ENCODE measurements at places on chromosomes 11 and 22. TPM values are rescaled to one million over a fixed set of nuclear protein-coding genes. Genes with fewer than 3 reads are reported as not detected.

Gene OR51B5
- not detected for total RNA-seq

GRCh38 chr11:106708348-106708747, 309.9 kb downstream of the GUCY1A2 start:
- DNase-seq: no peak

Gene IGF2
- total RNA-seq: 69.4 TPM

Gene CHCHD10
- 37.8 TPM for total RNA-seq

Gene EFEMP2
- 53.2 TPM for total RNA-seq

- DNase-seq: no peak
Measured at GRCh38 chr11:78390809-78391208, 26.8 kb downstream of the GAB2 start.

GRCh38 chr11:35905646-35906276, 38.1 kb upstream of the LDLRAD3 start:
- DNase-seq: no peak

DNA sequence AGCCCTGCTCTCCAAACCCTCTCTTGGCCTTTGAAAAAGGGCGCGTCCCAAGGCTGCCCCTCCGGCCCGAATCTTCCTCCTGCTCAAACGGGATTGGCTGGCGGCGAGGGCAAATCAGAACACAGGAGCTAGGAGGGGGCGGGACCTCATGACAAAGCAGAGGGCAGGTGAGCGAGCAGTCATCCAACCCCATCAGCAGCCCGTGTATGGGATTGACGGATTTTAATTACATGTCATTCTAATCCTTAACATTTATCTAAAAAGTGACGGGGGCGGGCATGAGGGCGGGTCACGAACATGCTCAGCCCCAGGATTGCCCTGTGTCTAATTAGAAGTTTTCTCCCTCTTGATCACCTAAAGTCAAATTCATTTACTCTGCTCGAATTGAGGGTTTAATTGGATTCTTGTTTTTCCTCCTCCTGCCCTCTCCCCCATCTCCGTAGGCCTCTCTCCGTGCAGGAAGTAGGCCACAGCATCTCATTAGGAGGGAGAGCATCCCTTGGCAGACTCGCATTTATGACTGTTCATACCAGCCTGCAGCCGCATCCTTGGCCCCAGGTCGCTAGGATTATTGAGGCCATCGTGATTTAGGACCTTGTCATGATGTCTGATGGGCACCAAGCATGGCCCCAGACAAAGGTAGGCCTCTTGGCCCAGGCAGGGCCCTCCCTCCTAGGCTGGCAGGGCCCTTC, 147.1 kb downstream of the CHST1 start:
- DNase-seq: no peak

Gene OR2D2
- total RNA-seq: not detected

- no peak for DNase-seq
Measured at GRCh38 chr11:41449483-41450050, 9.9 kb downstream of the LRRC4C start.

- no peak for DNase-seq
Measured at GRCh38 chr11:83159902-83160865, 3.3 kb downstream of the PCF11 start.

- DNase-seq: no peak
Measured at GRCh38 chr11:129644326-129644725, 171.3 kb upstream of the TMEM45B start.

Gene BARX2
- total RNA-seq: not detected

Gene XKR3
- total RNA-seq: not detected

Gene OR52I2
- not detected for total RNA-seq

DNA sequence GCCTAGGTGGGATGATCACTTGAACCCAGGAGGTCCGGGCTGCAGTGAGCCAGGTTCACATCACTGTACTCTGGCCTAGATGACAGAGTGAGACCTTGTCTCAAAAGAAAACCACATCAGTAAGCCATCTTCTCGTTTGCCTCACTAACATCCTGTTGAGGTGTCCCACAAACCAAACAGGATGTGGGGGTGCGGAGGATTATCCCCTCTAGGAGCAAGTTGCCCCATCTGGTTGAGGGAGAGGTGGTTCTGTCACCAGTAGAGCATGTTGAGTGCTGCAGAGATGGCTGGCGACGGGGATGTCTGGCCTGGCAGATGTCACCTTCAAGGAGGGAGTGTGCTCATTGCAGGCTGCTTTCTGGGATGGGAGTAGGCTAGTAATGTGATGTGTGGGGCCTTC, 72.4 kb downstream of the ZNRF3 start:
- no peak for DNase-seq

DNA sequence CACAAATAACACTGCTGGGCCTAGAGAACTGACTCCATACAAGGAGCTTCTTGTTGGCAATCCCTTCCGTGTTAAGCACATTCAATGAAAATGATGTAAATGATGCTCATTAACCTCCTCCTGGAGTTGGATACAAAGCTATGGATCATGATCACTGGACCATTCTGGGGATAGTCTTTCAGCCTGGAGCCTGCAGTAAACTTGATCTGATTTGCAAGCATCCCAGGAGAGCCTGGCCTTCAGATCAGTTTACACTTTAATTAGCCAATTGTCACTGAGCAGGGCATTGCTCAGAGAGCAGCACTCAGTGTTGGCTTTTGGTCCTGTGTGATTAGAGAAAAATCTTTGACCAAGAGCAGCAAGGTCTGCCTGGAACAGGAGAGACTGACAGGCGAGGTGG, 45.6 kb downstream of the ARFGAP3 start:
- no peak for DNase-seq

GRCh38 chr11:48109046-48109666, 107.5 kb upstream of the OR4B1 start:
- no peak for DNase-seq

GRCh38 chr11:93844568-93844967, 5.8 kb downstream of the VSTM5 start:
- no peak for DNase-seq

DNA sequence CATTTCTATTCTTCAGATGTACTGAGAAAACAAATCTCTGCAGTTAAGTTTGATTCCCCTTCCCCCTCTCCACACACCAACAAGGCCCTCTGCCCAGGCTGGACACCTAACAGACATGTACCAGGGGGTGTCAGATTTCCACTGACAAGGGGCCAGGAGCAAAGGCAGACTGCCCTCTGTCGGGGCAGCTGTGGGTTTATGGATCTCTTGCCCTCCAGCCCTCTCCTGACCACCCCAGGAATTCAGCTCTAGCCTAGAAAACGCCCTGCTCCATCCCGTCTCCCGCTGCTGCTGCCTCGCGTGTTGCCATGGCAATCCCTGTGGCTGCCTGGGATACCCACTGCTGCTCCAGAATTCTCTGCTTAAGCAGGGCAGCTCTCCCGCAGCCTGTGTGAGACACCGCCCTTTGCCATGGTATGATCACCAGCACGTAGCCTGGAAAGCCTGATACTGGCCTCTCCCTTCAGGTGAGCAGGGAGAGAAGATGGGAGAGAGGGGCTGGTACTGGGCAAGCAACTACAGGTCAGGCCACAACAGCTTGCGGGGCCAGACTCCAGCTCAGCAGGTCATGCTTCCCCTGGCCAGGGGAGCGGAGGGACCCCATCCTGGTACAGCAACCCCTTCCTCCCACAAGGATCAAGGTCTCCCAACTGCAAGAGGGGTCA, 41.6 kb downstream of the BUD13 start:
- DNase-seq: no peak

Gene OMP
- total RNA-seq: not detected

DNA sequence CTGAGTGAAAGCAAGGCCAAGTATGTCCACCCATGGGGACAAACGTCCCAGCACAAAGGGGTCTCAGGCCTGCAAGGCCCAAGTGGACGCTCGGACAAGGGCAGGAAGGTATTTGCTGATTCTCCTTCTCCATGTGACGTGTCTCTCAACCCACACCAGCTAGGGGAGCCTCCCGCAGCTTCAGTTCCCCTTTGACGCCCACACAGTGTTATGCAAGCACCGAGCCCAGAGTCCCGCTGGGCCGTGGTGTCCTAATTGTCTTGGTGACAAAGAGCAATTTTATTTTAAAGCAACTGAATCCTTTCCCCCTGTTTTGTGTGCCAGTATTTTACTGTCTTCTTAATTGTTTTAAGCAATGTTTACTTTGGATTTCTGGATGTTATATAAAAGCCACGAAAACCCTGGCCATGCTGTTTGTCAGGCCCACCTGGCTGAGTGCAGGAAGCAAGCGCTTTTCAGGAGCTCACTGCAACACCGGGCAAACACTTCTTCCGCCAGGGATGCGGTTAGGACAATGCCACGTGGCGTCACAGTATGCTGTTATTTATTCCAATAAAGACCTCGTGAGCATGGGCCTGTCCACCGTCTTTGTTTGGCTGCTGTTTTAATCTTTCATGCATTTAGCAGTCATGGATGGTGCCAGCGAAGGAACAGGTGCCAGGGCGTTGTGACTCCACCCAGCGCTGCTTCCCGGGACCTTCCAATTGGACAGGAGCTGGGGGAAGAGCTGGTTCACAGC, 8.2 kb upstream of the PARVG start:
- peak; percentile 34 for DNase-seq

GRCh38 chr11:33402066-33402465, 144.9 kb downstream of the HIPK3 start:
- no peak for DNase-seq

DNA sequence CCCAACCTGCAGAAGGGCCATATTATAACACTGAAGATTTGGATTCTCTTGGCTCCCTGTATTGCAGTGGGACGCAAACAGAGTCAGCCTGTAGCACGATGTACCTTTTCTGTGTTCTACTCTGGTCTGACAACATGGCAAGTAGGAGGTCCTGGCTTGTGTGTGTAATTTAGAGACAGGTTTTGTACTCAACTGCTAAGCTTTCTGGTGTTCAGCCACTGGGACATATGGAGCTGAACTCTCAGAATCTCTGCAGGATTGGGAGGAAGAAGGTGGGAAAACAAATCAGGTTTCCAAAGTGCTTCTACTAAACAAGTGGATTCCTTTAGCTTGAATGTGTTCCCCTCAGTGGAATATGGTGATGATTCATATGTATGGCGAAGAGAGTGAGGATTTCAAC, 192.5 kb upstream of the MTMR2 start:
- DNase-seq: no peak

DNA sequence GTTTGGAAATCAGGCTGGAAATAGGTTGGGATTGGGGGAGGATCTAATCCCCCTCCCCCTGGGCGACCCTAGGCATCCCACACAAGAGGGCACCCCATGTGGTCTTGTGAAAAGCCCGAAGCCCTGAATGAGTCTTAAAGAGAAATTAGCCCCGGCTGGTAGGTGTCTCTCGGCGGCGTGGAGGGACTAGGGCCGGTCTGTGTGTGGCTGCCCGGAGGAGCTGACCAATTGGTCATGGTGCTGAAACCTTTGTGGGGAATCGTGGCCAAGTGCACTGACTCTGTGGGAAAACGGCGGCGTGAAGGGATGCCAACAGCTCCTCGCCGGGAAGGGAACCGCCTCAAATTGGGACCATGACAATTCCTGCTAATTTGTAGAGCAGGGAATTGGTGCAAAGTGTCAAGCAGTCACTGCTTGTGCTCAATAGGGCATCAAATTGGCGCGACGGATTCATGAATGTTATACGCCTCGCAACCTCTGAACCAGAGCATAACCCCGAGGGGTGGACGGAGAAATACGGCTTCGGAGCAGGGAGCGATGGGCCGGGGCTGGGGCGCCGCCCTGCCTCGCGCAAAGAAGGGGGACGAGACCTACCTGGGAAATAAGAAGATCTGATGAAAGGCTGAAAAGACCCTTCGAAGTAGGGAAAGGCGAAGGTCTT, 1.5 kb downstream of the DBX1 start:
- no peak for DNase-seq

Gene MRGPRX3
- not detected for total RNA-seq

Gene MPPED1
- not detected for total RNA-seq

- DNase-seq: no peak
Measured at GRCh38 chr11:91158297-91158696, 935.4 kb upstream of the CHORDC1 start.

All from omental fat pad (tissue), 4 donors.